NCI-H1930 (cell line): ENCODE measurements at places on chromosomes 11 and 22.

DNA sequence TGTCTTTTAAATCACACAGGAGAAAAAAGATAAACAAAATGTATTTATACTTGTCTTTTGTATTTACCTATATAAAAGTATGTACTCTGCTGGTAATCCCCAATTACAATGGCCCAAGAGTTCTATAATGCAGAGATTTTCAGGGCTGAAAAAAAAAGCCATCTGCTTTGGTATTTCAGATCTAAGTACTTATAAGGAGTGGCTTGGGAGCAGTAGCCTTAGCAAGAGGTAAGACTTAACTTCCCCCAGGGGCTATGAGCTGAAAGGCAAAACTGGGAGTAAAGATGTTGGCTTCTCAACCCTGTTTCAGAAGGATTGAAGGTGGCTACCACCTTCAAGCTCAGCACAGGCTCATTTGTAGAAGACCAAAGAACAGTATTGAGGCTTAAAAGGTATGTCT, 35.3 kb upstream of the EP300 start:
- DNase-seq, result no peak

- DNase-seq, result no peak
These were observed 268.5 kb upstream of the SYN3 start for GRCh38 chr22:33326540-33327295.

GRCh38 chr11:130555251-130555841, 106.9 kb downstream of the ADAMTS15 start:
- no peak for DNase-seq

DNA sequence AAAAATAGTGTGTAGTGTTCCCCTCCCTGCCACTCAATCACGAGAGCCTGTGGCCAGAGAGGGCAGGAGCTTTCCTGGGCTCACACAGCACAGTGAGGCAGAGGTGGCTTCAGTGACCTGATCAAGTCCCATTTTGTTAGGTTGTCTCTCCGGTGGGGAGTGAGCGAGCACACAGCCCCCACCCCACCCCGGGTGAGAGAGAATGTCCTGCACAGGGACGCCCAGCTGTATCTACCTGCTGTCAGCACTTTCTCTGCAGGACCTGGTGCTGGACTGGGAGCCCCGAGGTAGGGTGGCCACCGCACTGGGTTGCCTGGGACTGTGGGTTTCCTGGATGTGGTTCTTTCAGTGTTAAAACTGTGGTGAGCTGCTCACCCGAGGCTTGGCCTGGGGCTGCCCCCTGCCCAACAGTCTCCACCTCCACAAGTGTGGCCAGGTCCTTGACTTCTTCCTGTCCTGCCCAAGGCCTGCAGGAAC, 6.1 kb downstream of the CAPN5 start:
- no peak for DNase-seq

DNA sequence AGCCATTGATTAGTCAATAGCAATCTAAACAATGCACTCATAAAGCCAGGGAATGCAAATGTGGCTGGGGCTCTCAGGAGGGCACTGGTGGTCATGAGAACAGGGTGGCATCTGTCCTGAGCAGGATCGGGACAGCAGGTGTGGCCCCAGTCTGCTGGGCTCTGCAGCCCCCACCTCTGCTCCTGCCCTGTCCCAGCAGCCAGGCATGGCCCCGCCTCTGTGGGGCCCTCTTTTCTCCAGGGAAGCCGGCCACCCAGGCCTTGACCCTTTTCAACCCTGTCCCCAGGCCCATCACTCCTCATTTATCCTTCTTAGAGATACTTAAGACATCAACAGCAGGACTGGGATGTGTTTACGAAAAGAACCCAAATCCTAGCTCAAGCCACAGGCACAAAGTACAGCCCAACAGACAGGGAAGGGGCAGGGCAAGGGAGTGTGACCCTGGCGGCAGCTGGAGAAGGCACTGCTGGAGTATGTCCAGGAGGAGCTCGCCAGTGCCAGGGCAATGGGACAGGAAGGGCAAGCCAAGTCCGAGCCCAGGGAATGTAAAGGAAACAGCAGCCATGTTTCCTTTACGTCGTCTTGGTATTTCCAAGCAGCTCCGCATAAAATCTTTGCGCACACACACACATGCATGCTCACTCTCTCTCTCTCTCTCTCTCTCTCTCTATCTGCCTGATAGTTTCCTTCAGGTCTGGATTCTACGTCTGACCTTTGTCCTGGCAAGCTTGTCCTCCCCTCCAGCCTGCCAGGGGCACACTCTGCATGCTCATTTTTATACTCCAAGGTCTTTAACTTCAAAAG, 59.9 kb downstream of the DGCR2 start:
- DNase-seq, result no peak

- DNase-seq, result no peak
These were observed 4.3 kb downstream of the RTN4RL2 start for GRCh38 chr11:57464539-57465181.

GRCh38 chr22:45318168-45318557, 8.4 kb downstream of the FAM118A start:
- no peak for DNase-seq

- no peak for DNase-seq
These were observed 23.5 kb downstream of the CFAP300 start for GRCh38 chr11:102070766-102071165.
